ENCODE measurements at places on chromosomes 2 and 18.

DNA sequence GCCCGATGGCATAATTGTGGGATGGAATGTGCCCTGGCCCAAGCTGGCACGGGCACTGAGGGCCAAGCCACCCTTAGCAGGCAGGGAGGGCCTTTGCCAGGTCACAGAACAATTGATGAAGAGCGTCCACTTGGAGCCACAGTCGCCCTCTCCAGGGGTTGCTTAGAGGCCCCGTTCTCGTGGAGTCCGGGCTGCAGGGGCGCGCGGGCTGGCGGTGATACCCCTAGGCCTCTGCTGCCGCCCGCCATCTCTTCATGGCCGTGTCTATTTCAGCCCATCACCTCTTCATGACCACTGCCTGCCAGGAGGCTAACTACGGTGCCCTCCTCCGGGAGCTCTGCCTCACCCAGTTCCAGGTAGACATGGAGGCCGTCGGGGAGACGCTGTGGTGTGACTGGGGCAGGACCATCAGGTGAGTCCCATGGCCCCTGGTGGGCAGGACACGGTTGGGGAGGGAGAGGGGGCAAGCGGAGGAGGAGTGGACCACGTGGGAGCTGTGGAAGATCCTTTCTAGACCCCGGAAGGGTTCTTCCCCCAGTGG, 17.6 kb downstream of the RAMP1 start:
- DNase-seq, result no peak
- H3K27ac ChIP-seq, result no peak overlapping the region
- no peaks in the 10 kb centered on the region for H3K36me3 ChIP-seq
- no peak overlapping the region for H3K4me3 ChIP-seq

DNA sequence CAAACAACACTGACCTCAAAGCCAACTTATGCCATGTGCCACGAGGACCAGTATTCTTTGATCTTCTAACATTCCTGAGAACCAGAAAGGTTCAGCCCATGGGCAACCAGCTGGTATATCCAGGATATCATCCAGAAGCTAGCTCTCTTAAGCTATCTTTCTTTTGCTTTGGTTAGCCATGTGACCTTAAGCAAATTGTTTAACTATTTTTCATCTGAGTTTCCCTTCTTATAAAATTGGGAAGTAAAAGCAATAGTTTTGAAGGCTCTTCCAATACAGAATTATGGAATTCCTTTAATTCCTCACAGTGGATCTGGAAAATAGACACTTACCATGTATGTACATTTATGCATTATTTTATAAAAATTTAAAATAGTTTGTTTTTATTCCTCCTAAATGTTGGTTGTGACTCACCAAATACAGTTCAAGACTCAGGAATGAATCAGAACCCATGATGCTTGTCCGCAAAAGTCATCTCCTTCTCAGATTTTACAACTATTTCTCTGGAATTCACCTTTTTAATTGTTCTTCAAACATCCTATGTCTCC, 435.7 kb downstream of the ZEB2 start:
- DNase-seq, result no peak
- H3K27me3 ChIP-seq, result no peaks in the 10 kb centered on the region
- no peaks in the 10 kb centered on the region for H3K4me1 ChIP-seq

- peaks cover 1% of the 10 kb centered on the region for H3K4me1 ChIP-seq
- peak overlapping the region; percentile 65 for H3K4me3 ChIP-seq
- DNase-seq, result no peak
Observed at GRCh38 chr2:72886505-72887031, 640 bp upstream of the SPR start.

DNA sequence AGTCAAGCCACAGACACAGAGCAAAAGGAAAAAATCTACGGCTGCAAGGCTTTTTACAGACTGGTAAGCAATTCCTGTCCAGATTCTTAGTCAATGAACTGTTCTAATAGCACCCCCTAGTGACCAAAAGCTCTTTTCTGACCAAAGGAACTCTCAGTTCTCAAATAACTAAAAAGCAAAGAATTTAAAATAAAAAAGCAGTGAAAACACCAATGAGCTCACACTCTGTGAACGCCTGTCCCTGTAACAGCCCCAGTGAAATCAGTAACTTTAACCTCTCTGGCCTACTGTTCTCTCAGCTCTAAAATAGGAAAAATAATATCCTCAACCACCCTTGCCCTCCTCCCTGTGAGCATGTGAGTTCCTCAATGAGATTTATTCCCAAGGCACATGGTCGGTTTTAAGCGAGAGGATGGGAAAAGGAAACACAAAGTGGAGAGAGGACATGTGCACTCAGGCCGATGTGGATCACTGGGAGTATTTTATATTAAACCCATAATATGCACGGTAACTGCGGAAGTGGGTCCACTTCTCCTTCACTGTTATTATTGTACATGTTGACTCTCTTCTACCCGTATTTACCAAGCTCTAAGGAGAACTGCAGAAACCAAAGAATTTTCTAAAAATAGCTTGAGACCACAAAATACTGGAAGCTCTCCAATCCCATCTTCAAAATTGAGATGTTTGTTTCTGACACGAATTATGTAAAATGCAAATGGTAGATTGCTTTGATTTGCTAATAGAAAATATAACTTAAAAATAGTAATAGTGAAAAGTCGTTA, 128.5 kb downstream of the STK39 start:
- DNase-seq, result no peak
- no peak overlapping the region for H3K4me3 ChIP-seq
- H3K27me3 ChIP-seq, result no peaks in the 10 kb centered on the region
- no peak overlapping the region for H3K27ac ChIP-seq

DNA sequence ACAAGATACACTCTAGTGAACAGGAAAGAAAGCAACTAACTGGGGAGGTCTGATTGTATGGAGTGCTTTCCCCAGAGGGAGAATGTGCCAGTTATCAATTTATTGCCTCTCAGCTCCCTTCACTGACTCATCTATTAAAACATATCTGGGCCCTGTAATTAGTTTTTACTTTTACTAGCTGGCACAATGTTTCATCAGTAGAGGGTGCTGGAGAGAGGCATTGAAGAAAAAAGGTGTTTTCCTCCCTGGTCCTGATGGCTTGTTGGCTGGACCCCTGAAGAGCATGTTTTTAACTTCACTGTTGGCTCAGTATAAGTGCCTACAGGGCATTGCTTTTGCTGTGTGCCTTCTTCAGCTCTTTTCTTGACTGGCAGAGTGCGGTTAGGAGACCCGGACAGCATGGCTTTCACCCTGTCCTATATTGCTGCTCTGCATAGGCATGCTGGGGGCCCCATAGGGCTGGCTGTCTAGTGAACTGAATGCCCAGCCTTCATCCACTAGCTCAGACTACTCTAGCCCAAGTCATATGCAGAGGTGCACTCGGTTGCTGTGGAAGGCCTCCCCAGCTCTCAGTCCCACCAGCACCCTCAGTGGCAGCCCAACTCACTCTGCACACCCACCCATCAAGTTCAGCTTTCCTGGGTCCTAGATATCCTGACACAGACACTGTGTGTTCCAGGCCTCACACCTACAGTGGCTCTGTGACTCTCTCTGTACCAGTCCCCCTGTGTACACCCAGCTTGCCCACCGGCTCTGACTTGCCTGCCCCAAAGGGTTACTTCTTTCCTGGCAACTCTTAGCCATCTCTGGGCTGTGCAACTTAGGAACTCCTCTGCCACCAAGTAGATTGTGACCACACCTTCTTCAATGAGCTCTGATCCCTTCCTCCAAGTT, 62.3 kb upstream of the ACYP2 start:
- DNase-seq, result no peak
- peak overlapping the region; percentile 24 for H3K27ac ChIP-seq
- peaks cover 7% of the 10 kb centered on the region for H3K36me3 ChIP-seq
- no peak overlapping the region for H3K4me3 ChIP-seq
